Activated naive CD4-positive, alpha-beta T cell treated with anti-CD3 and anti-CD28 coated beads for 36 hours (primary cell): ENCODE measurements at places on chromosomes 5 and 9.

DNA sequence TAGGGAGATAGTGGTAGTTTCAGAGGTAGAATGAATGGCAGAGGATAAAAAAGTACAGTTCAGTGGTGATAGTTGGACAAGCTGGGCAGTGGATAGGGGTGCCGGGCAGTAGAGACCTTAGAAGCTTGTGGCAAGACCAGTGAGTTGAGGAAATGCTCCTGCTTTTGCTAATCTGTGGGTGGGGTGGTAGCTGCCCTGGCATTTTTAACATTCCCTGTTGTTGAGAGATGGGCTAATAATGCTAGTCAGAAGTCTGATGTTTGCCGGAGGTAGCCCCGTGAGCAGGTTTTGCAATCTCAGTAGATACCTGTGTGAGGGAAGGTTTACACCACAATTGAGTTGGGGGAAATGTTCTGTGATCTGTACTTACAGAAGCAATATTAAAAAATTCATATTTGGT lies 91.1 kb downstream of the TRIO start:
- peaks cover 3% of the 10 kb centered on the region for H3K27me3 ChIP-seq
- H3K36me3 ChIP-seq, result no peaks in the 10 kb centered on the region
- no peak overlapping the region for H3K4me3 ChIP-seq
- no peak overlapping the region for H3K27ac ChIP-seq
- no peaks in the 10 kb centered on the region for H3K4me1 ChIP-seq
- DNase-seq, result no peak

GRCh38 chr5:73155271-73156222 lies 17.4 kb upstream of the TMEM174 start:
- no peak overlapping the region for H3K27ac ChIP-seq
- no peak for DNase-seq
- no peak overlapping the region for H3K4me3 ChIP-seq
- H3K27me3 ChIP-seq, result peaks cover 83% of the 10 kb centered on the region
- H3K36me3 ChIP-seq, result no peaks in the 10 kb centered on the region

- H3K27ac ChIP-seq, result no peak overlapping the region
- no peaks in the 10 kb centered on the region for H3K4me1 ChIP-seq
- H3K4me3 ChIP-seq, result no peak overlapping the region
- DNase-seq, result no peak
- no peaks in the 10 kb centered on the region for H3K27me3 ChIP-seq
Measured at GRCh38 chr5:172908662-172909061, 50.6 kb upstream of the RPL26L1 start.

- H3K4me3 ChIP-seq, result no peak overlapping the region
- no peak for DNase-seq
- H3K27me3 ChIP-seq, result peaks cover 8% of the 10 kb centered on the region
Measured at GRCh38 chr5:35263266-35263877, 33.1 kb upstream of the PRLR start.

- no peak overlapping the region for H3K4me3 ChIP-seq
- no peak for DNase-seq
- H3K36me3 ChIP-seq, result no peaks in the 10 kb centered on the region
- H3K27ac ChIP-seq, result no peak overlapping the region
Measured at GRCh38 chr5:172691886-172692285, 50.8 kb downstream of the NEURL1B start.

- H3K4me3 ChIP-seq, result no peak overlapping the region
- H3K27ac ChIP-seq, result no peak overlapping the region
- no peaks in the 10 kb centered on the region for H3K27me3 ChIP-seq
- DNase-seq, result no peak
- no peaks in the 10 kb centered on the region for H3K36me3 ChIP-seq
- H3K4me1 ChIP-seq, result peaks cover 7% of the 10 kb centered on the region
Measured at GRCh38 chr5:171476701-171477100, 57.3 kb downstream of the FGF18 start.

GRCh38 chr5:76312783-76313182 lies 90.3 kb upstream of the IQGAP2 start:
- H3K4me3 ChIP-seq, result no peak overlapping the region
- DNase-seq, result no peak
- no peaks in the 10 kb centered on the region for H3K36me3 ChIP-seq
- no peaks in the 10 kb centered on the region for H3K4me1 ChIP-seq

- H3K4me1 ChIP-seq, result peaks cover 59% of the 10 kb centered on the region
- H3K36me3 ChIP-seq, result peaks cover 10% of the 10 kb centered on the region
- H3K27me3 ChIP-seq, result no peaks in the 10 kb centered on the region
- no peak overlapping the region for H3K4me3 ChIP-seq
- DNase-seq, result no peak
- H3K27ac ChIP-seq, result no peak overlapping the region
Measured at GRCh38 chr9:122944960-122945888, 4.4 kb downstream of the RABGAP1 start.

DNA sequence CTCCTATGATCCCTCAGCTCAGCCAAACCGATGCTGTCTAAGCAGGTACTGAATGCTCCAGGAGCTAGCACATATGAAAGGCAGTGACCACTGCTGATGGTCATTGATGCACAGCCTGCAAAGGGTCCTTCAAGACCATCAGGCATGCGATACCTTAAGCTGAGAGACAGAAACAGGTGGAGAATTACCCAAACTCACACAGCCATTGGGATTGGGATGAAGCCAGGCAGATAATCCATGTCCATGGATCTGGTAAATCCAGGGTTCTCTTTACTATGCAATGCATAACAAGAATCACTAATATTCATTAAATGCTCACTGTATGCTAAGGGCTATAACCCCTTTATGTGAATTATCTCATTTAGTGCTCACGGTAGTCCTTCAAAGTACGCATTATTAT lies 36.2 kb downstream of the RAPGEF1 start:
- no peaks in the 10 kb centered on the region for H3K27me3 ChIP-seq
- DNase-seq, result no peak
- no peak overlapping the region for H3K27ac ChIP-seq
- H3K4me1 ChIP-seq, result peaks cover 65% of the 10 kb centered on the region
- H3K4me3 ChIP-seq, result no peak overlapping the region
- H3K36me3 ChIP-seq, result no peaks in the 10 kb centered on the region

DNA sequence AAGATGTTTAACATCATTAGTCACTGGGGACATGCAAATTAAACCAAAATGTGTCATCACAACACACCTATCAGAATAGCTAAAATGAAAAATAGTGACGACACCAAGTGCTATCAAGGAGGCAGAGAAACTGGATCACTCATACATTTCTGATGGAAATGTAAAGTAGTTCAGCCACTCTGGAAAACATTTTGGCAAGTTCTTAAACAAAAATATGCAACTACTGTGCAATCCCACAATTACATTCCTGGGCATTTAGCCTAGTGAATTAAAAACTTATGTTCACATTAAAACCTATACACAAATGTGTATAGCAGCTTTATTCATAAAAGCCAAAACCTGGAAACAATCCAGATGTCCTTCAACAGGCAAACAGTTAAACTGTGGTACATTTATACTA lies 53.1 kb downstream of the SVEP1 start:
- DNase-seq, result no peak
- no peak overlapping the region for H3K4me3 ChIP-seq
- H3K27me3 ChIP-seq, result no peaks in the 10 kb centered on the region
- H3K27ac ChIP-seq, result no peak overlapping the region
- H3K4me1 ChIP-seq, result no peaks in the 10 kb centered on the region
